ENCODE measurements at places on chromosomes 7 and 10.

DNA sequence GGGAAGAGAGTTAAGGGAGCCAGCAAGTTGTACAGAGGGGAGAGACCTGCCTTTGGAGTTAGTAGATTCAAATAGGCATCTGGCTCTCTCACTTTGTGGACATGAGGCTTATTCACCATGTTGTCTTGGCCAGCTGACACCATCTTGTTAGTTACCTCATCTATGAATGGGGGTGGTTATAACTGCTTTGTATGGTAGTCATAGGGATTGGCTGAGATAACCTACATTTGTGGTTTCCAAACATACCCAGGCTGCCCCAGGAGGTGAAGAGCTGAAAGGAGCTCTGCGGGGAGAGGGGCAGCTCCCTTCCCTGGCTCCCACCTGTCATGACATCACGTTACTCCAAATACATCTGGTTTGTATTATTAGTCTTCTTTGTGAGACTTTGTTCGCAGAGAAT lies 393.3 kb upstream of the AUTS2 start:
- no peak overlapping the region for H3K4me3 ChIP-seq
- H3K4me1 ChIP-seq: no peaks in the 10 kb centered on the region
- no peak overlapping the region for H3K27ac ChIP-seq
- no peak for DNase-seq
- H3K27me3 ChIP-seq: no peaks in the 10 kb centered on the region

- H3K27ac ChIP-seq: no peak overlapping the region
- no peak for DNase-seq
- H3K4me3 ChIP-seq: no peak overlapping the region
- peaks cover 4% of the 10 kb centered on the region for H3K36me3 ChIP-seq
- H3K27me3 ChIP-seq: peaks cover 49% of the 10 kb centered on the region
Observed at GRCh38 chr10:100565206-100565985, 29.7 kb downstream of the HIF1AN start.

DNA sequence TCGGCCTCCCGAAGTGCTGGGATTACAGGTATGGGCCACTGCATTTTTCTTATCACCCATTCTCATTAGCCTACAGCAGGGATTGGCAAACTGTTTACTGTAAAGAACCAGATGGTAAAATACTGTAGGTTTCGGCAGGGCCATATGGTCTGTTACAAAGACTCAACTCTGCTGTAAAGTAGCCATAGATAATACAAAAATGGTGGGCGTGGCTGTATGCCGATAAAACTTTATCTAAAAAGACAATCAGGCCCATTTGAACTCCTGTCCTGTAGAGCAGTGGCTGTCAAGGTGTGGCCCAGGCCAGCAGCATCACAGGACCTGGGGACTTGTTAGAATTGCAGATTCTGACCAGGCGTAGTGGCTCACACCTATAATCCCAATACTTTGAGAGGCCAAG lies 134.3 kb downstream of the CUX1 start:
- no peak overlapping the region for H3K4me3 ChIP-seq
- H3K4me1 ChIP-seq: peaks cover 12% of the 10 kb centered on the region
- H3K36me3 ChIP-seq: no peaks in the 10 kb centered on the region
- no peaks in the 10 kb centered on the region for H3K27me3 ChIP-seq

GRCh38 chr7:152512706-152513105 lies 76.9 kb upstream of the KMT2C start:
- no peak for DNase-seq
- no peaks in the 10 kb centered on the region for H3K36me3 ChIP-seq
- H3K27me3 ChIP-seq: no peaks in the 10 kb centered on the region
- H3K4me3 ChIP-seq: peak overlapping the region; percentile 25

DNA sequence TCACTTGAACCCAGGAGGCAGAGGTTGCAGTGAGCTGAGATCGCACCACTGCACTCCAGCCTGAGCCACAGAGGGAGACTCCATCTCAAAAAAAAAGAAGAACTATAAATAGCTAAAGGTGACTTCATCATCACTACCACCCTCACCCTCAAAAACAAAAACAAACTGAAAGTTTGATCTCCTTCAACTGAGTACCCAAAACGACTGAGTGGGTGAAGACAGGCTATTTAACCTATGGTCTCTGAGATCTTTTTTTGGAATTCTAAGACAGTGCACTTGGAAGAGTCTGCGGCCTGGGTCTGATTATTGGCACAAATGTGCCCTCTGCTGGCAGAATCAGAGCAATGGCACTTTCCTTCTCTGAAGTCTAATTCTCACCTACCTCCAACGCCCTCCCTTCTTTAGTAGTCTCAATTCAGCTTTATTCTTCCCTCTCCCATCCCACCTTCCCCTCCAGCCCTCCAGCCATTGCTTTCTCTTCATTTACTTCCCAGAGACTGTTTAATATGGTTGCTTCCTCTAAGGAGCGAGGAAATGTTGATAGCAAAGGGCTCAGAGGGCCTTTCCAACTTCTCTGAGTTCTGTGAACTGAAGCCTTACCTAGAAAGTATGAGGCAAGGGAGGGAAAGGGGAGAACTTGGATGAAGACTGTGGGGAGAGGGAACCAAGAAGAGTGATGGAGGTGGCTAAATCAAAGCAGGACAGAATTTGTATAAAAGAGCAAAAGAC lies 2.9 kb upstream of the MYOZ1 start:
- peaks cover 21% of the 10 kb centered on the region for H3K4me1 ChIP-seq
- peak overlapping the region; percentile 7 for H3K27ac ChIP-seq
- DNase-seq: peak; percentile 58
- H3K27me3 ChIP-seq: no peaks in the 10 kb centered on the region

GRCh38 chr7:6533893-6534495 lies 17.3 kb downstream of the GRID2IP start:
- no peak overlapping the region for H3K4me3 ChIP-seq
- DNase-seq: peak; percentile 58
- peak overlapping the region; percentile 41 for H3K27ac ChIP-seq
- peaks cover 20% of the 10 kb centered on the region for H3K4me1 ChIP-seq
- no peaks in the 10 kb centered on the region for H3K36me3 ChIP-seq

GRCh38 chr10:6019010-6019782 lies 41.9 kb upstream of the IL15RA start:
- H3K4me3 ChIP-seq: no peak overlapping the region
- DNase-seq: no peak
- H3K27ac ChIP-seq: peak overlapping the region; percentile 44
- peaks cover 71% of the 10 kb centered on the region for H3K4me1 ChIP-seq
- H3K36me3 ChIP-seq: peaks cover 97% of the 10 kb centered on the region

DNA sequence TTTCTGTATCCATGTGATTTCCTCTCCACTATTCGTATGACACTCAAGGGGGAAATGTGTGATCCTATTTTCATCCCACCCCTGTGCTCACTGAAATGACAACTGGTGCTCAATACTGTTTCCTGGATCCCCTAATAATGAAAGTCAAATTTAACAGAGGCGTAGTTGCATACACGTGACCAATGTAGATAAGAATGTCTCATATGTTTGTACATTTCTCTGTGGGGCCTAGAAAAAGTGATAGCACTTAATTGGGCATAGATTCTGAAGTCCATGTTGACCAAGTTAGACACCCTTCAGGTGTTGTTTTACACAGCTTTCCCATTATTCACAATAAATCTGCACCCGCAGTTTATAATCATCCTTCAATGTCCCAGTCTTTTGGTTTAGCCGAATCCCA lies 59.1 kb downstream of the JAZF1 start:
- peaks cover 6% of the 10 kb centered on the region for H3K36me3 ChIP-seq
- no peak for DNase-seq
- peaks cover 23% of the 10 kb centered on the region for H3K4me1 ChIP-seq
- H3K27me3 ChIP-seq: no peaks in the 10 kb centered on the region
- no peak overlapping the region for H3K27ac ChIP-seq
- no peak overlapping the region for H3K4me3 ChIP-seq

- H3K36me3 ChIP-seq: peaks cover 47% of the 10 kb centered on the region
- H3K4me1 ChIP-seq: peaks cover 48% of the 10 kb centered on the region
- H3K4me3 ChIP-seq: peak overlapping the region; percentile 84
- H3K27ac ChIP-seq: peak overlapping the region; percentile 93
Observed at GRCh38 chr10:104268405-104268712, 625 bp upstream of the GSTO2 start.
